Fibroblast of mammary gland (primary cell): ENCODE measurements at places on chromosomes 1 and 21.

DNA sequence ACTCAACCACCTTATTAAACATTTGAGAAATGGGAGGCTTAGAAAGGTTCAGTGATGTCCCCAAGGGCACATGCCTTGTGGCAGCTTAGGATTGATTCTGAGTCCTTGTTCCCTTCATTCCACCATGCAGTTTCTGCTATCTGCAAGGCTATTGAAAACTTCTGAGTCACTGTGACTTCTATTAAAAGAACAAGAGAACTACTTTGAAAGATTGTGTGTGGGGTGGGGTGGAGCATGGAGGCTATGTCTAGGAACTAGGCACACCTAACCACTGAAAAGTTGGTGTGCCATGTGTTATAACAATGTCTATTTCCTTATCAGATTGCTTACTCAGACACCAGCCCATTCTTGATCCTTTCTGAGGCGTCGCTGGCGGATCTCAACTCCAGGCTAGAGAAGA is 10.8 kb downstream of the MTARC1 start:
- DNase-seq = no peak

DNA sequence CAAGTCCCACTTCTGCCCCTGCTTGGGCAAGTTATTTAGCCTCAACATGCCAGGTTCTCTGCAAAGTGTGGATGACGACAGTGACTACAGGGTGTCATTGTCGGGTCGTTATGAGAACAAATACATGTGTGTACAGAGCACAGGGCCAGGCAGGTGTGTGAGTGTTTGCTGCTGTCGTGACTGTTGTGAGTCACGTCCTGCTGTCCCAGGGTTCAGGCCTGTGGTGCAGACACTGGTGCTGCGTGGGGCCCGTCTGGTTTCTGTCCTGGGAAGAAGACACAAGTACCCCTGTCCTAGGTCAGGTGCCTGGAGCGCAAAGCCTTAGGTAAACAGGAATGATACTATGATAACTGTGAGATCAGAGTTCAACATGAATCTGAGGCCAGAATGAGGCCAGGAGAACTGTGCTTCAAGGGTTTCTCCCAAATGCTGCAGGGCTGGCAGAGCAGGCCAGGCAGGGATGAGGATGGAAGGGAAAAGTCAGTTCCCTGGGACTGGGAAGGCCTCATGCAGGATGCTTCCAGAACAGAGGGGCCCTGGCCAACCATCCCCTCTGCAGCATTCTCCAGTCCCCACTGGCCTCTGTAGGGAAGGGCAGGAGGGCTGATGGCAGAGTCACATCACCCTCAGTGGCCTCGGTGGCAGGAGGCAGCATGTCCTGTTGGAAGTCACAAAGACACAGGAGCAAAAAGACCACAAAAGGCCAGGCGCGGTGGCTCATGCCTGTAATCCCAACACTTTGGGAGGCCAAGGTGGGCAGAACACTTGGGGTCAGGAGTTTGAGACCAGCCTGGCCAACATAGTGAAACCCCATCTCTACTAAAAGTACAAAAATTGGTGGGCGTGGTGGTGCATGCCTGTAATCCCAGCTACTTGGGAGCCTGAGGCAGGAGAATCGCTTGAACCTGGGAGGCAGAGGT is 15.7 kb downstream of the GPR157 start:
- DNase-seq = no peak

- peak; percentile 41 for DNase-seq
These were observed 3.7 kb upstream of the FNDC7 start for GRCh38 chr1:108708691-108709660.

DNA sequence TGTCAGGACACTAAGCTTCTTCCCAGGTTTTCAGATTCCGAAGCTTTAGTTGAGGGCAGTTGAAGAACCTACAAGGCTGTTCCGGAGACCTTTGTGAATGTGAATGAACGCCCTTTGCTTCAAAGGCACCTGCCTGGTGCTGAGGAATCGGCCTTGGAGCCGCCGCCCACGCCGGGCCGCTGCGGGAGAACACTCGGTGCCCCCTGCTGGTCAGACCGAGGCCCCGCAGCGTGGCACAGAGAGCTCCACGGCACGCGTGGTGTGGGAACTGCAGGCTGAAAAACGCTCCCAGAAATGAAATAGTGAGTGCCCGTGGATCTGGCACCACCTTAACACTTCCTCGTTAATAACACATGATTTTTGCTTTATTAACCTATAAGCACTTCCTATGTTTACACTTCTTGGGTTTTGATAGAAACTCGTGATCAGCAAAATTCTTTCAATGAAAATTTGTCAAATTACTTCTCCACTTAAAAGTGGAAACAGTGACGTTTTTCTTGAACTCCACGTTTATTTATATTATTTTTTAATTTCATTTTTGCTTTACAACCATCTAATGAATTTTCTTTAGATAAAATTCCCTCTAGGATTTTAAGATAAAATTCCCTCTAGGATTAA is 460.6 kb downstream of the DSCAM start:
- no peak for DNase-seq

DNA sequence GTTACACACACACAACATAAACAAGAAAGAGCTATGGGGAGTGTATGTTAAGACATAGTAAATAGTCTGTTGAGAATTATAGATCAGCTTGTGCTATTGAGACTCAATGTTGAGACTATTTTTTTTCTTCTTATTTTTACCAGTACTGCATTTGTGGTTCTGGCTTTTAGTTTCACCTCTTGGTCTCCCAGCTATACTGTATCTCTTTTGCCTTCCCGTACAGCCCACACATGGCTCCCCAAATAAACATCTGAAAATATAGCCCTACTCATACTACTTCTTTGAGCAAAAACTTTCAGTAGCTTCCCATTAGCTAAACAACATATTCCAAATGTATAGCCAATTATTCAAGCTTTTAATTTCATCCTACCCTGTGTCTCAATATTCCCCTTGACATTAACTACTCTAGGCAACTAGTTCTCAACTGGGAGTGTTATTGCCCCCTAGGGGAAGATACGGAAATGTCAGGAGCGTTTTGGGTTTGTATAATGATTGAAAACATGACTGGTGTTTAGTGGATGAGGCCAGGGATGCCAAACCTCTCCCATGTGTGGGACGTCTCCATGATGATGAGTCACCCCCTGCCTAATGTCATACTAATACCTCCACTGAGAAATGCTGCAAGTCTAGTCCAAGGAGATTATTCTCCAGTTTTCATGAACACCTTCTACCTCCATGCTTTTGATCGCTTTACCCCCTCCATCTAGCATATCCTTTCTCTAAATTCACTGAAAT is 6.8 kb downstream of the RPE65 start:
- DNase-seq = peak; percentile 91

DNA sequence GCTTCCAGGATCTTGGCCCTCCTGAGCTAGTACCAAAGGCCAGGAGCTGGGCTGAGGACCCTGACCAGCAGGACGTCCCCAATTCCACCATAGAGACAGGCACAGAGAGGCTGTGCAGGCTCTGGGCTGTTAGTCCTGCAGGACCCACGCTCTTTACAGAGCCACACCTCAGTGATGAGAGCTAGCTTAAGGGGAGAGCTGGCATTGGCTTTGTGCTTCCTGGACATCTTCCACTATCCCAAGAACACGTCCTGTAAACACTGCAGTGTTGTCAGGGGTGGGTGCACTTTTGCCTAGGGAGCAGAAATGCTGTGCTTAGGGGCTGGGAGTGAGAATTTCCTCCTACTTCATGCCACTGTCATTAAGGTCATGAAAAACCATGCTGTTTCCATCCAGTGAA is 91.7 kb upstream of the EDN2 start:
- no peak for DNase-seq

DNA sequence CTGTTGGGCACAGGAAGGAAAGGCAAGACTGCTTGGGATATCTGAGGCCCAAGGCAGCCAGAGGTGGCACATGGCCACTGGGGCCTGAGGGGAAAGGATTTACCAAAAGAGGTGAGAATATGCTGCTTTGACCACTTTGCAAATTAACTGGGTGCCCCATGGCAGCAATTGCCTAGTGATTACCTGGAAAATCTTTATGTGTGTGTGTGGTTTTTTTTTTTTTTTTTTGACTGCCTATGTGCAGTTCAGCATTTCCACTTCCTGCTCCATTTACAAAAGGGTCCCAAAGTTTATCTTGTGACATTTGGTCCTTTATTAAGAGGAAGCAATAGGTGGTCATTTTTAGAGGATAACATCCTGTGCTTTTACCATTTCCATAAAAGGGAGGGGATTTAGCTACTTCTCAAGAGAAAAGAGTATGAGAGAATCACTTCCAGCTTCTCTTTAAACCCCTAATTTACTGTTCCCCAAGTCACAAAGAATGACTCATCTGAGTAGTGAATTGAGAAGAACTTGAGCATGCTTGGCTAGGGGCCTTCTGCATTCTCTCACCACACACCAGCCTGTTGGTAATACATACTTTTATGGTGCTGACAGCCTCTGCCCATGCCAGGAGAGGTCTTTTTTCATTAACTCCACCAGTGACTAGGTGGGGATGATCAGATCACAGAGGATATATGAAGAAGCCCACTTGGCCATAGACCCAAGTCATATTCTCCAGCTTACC is 52.1 kb downstream of the SYDE2 start:
- DNase-seq = peak; percentile 48

GRCh38 chr1:243924588-243925349 is 74.7 kb upstream of the AKT3 start:
- DNase-seq = peak; percentile 31

DNA sequence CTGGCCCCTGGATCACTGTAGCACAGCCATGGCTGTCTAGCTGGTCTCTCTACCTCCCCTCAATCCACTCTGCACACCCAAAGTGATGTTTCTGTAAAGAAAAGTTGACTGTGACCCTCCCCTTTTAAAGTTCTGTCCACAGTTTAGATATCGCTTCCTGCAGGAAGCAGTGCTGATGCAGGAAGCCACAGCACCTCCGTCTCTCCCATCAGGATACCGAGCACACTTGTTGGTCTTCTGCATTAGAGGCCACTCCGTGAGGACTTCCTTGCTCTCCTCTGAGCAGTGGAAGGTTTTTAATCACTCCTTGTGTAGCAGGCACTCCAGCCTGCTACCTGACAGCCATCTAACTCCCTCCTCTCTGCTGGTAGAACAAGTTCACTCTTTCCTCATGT is 69.5 kb downstream of the GADD45A start:
- no peak for DNase-seq

GRCh38 chr1:206706298-206706791 is 21.6 kb downstream of the MAPKAPK2 start:
- DNase-seq = peak; percentile 99

DNA sequence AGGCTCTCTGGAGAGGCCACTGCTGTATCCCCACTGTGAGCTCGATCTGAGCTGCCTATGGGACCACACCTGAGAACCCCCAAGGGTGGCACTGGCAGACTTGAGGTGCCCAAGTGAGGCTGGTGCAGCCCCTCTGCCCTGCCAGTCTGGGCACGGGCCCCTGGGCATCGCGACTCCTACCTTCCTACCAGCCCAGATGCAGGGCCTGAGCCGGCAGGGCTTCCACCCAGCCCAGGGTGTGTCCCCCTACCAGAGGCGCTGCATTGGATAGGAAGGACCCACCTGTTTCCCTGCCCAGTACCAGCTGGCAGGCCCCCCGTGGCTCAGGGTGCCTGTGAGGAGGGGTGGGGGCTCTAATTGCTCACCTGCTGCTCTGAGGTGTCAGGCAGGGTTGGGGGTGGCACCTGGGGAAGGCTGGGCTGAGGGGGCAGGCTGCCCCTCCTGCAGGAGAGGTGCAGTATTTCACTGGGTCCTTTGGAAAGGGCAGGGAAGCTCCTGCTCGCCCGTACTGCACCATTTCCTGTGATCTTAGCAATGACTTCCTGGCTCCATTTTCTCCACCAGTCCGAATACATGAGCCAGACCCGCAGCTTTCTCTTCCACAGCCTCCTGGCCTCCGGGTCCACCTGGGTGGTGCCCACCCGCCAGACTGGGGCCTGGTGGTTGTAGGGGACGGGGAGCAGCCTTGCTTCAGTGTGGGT is 11.8 kb downstream of the TP73 start:
- no peak for DNase-seq

GRCh38 chr21:40668555-40669275 is 178.2 kb downstream of the DSCAM start:
- no peak for DNase-seq

DNA sequence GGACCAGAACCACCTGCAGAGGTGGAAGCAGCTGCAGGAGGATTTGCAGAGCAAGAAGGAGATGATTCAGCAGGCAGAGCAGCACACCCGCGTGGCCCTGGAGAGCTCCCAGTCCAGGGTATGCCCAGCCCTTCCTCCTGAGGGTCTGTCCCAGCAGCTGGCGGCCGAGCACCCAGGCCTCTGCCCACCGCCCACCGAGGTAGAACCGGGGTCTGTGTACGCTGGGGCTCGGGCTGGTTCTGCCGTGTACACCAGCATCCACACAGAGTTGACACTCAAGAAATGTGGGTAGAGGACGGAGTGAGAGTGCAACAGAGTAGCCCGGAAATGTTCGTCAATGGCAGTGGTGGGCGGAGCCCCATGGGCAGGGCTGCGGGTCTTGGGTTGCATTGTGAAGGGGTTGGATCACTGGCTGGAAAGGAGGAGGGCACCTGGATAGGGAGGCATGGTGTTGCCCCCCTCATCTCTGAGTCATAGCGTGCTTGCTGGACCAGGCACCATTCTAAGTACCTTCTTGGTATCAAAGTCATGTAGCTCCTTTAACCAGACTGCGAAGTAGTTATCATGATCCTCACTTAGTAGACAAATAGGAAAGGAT is 5.1 kb upstream of the SMIM1 start:
- no peak for DNase-seq

DNA sequence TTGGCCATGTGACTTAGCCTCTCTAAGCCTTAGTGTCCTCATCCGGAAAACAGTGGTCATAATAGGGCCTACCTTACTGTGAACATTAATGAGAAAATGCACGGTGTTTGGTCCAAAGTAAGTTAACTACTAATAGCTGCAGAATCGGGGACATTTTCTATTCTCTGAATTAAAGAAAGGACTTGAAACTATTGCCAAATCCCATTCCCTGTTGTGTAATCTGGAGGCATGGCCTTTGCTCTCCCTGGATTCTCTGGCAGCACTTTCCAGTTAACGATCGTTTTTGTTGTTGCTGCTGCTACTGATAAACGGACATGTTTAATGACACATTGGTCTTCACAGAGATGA is 30.5 kb downstream of the FMO4 start:
- peak; percentile 76 for DNase-seq

DNA sequence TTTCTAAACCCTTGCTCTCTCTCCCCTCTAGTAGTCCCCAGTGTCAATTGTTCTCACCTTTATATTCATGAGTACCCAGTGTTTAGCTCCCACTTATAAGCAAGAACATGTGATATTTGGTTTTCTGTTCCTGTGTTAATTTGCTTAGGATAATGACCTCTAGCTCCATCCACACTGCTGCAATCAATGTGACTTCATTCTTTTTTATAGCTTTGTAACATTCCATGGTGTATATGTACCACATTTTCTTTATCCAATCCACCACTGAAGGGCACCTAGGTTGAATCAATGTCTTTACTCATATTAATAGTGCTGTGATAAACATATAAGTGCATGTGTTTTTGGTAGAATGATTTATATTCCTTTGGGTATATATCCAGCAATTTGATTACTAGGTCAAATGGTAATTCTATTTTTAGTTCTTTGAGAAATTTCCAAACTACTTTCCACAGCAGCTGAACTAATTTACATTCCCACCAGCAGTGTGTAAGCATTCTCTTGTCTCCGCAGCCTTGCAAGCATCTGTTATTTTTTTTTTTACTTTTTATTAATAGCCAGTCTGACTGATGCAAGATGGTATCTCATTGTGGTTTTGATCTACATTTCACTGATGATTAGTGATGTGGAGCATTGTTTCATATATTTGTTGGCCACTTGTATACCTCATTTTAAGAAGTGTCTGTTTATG is 277.8 kb downstream of the LTN1 start:
- DNase-seq = peak; percentile 83

- DNase-seq = peak; percentile 73
These were observed 68.5 kb upstream of the DUSP10 start for GRCh38 chr1:221810406-221810805.
